Stimulated activated CD4-positive, alpha-beta T cell treated with anti-CD3 and anti-CD28 coated beads, Interleukin-2, amount 100 ng/mL, for 24 hours (primary cell): ENCODE measurements at places on chromosomes 4 and X.

GRCh38 chrX:135185795-135186443, 14.7 kb upstream of the CT55 start:
- DNase-seq, result peak; percentile 32

DNA sequence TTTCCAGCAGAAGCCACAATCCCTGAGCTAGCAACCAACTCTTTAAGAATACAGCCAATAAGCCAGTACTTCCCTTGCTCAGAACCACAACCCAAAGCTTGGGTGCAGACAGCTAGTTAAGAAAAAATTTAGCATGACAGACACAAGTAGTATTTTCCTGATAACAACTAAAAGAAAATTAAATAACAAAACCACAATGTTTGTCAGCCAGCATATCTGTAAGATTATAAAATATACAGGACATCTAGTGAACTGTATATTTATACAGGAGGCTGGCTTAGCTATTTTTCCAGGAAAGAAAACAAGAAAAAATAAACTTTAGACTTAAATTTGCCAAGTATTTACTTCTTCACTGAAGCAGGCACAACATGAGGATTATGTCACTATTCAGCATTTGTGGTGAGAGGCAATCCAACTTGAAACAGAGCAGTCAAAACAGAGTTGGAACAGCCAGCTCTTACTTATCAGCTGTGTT, 6.6 kb downstream of the PF4V1 start:
- no peak for DNase-seq

DNA sequence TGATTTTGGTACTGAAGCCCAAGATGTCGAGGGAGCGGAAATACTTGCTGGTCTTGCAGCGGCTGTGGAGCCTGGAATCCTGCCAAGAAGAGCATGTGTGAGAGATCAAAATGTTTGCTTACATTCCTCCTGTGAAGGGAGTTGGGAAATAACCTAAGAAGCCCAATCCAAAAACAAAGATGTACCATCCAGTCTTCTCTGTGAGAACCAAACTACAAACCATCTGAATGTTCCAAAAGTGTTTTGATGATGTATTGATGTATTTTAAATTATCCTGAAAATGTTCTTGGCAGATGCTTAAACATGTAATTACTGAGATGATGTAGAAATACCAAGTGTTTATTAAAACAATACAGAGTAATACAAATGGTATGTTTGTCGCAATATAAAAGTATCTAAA, 10.1 kb upstream of the ADH1A start:
- DNase-seq, result no peak

- no peak for DNase-seq
These were observed 74.2 kb downstream of the STAG2 start for GRCh38 chrX:124035657-124036056.

DNA sequence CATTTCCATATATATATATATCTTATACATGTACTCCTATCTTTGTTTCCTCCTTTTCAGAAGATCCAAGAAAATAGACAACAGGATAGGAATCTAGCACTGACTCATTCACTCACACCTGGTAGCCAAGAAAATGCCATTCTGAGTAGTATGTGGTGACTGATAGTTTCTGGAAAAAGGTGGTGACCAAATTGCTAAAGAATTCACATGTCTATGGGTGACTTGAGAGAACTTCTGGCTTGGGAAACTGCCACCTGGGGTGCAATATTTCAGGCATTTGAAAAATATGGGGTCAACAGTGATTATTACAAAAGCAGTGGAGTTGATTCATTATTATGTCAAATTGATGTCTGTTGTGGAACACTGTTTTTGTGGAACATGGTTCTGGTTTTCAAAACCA, 605.1 kb downstream of the PCDH18 start:
- no peak for DNase-seq

GRCh38 chr4:44086753-44087152, 361.9 kb downstream of the KCTD8 start:
- DNase-seq, result no peak

GRCh38 chr4:186058253-186058979, 10.5 kb upstream of the TLR3 start:
- no peak for DNase-seq

GRCh38 chrX:118392716-118393115, 46.8 kb downstream of the WDR44 start:
- DNase-seq, result no peak

- DNase-seq, result no peak
These were observed 1.8 kb downstream of the BGN start for GRCh38 chrX:153496590-153496959.
